ENCODE measurements at places on chromosomes 4 and X.
A peak's percentile ranks its signal among the peaks of the same experiment; 100 is the strongest.

- DNase-seq = no peak
- H3K4me1 ChIP-seq = no peaks in the 10 kb centered on the region
- no peak overlapping the region for H3K27ac ChIP-seq
- H3K27me3 ChIP-seq = no peaks in the 10 kb centered on the region
- H3K36me3 ChIP-seq = no peaks in the 10 kb centered on the region
Observed at GRCh38 chrX:79330022-79330421, 37.1 kb downstream of the ITM2A start.

GRCh38 chr4:48949086-48949485, 37.0 kb upstream of the CWH43 start:
- DNase-seq = no peak
- no peaks in the 10 kb centered on the region for H3K36me3 ChIP-seq
- no peaks in the 10 kb centered on the region for H3K4me1 ChIP-seq
- no peak overlapping the region for H3K27ac ChIP-seq

GRCh38 chrX:56765811-56766553, 36.9 kb downstream of the NBDY start:
- no peak for DNase-seq
- no peaks in the 10 kb centered on the region for H3K36me3 ChIP-seq
- no peak overlapping the region for H3K27ac ChIP-seq
- H3K4me1 ChIP-seq = peaks cover 11% of the 10 kb centered on the region

DNA sequence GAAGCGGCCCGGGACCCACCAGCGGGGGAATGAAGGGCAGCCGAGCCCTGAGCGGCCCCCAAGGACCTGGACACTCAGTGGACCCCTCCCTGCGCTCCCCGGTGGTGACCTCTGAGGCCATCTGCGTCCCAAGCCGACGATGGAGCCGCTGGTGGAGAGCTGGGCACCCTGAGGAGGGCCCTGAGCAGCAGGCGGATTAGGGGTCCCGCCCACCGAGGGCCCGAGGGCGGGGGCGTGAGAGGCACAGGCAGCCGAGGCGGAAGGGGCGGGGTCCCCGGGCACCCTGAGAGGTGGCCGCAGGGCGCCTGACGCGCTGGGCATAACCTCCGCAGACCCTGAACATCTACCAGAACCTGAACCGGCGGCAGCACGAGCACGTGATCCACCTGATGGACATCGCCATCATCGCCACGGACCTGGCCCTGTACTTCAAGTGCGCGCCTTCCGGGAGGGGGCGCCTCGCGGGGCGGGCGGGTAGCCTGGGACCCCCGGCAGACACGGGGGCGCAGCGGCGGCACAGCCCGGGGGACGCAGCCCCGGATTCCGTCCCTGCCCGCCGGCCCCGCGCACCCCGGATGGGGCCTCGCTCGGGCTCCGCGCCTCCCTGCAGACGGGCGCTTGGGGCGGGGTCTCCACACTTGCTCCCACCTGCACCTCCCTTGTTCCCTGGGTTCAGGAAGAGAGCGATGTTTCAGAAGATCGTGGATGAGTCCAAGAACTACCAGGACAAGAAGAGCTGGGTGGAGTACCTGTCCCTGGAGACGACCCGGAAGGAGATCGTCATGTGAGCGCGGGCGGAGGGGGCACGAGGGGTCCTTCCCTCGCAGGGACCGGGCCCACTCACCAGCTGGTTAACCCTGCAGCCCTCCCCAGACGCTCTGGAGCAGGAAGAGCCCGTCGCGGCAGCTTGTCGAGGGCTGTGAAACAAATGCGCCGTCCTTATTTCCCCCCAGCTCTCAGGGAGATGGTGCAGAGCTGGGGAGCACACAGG, 10.3 kb downstream of the ATP5ME start:
- H3K27ac ChIP-seq = peak overlapping the region; percentile 8
- no peaks in the 10 kb centered on the region for H3K4me1 ChIP-seq
- H3K4me3 ChIP-seq = peak overlapping the region; percentile 73
- DNase-seq = no peak

DNA sequence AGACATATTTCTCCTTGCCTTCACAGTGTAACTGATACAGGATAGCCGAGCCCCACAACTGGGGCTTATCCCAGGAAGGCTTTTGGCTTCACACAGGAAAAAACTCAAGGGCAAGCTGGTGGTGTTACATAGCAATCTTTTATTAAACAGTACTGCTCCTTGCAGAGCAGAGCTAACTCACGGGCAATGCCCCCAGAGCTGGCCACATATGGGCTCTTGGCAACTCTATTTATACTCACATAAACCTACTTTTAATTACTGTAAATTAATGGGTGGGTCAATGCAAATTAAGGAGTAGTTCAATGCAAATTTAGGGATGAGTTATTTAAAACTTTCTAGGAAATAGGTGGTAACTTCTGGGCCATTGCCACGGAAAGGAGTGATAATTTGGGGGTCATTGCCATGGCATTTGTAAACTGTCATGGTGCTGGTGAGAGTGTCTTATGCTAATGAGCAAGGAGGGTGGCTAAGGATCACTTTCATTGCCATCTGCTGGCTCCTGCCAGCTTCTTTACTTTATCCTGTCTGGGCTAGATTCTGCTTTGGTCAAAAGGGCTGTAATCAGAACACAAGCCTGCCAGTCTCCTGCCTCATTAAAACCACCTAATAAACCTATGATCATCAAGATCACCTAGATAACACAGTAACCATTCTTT, 288.8 kb downstream of the CENPC start:
- H3K36me3 ChIP-seq = no peaks in the 10 kb centered on the region
- H3K27me3 ChIP-seq = no peaks in the 10 kb centered on the region
- no peak overlapping the region for H3K27ac ChIP-seq

DNA sequence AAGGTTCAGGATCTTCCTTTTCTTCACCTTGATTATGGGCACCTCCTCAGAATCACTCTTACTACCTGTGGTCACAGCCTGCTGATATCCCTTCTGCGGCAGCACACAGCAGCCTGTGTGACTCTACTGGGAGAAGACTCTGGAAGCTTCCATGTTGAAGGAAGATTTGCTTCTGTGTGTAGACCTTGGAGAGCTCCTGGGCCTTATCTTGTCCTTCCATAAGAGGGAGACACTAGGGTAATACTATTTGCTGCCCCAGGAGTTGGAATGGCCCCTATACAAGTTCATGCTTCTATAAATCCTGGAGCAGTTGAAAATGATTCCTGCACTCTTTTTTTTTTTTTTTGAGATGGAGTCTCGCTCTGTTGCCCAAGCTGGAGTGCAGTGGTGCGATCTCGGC, 10.2 kb upstream of the SUPT20HL1 start:
- H3K4me3 ChIP-seq = no peak overlapping the region
- no peaks in the 10 kb centered on the region for H3K27me3 ChIP-seq
- H3K36me3 ChIP-seq = no peaks in the 10 kb centered on the region
- no peaks in the 10 kb centered on the region for H3K4me1 ChIP-seq
- no peak overlapping the region for H3K27ac ChIP-seq

DNA sequence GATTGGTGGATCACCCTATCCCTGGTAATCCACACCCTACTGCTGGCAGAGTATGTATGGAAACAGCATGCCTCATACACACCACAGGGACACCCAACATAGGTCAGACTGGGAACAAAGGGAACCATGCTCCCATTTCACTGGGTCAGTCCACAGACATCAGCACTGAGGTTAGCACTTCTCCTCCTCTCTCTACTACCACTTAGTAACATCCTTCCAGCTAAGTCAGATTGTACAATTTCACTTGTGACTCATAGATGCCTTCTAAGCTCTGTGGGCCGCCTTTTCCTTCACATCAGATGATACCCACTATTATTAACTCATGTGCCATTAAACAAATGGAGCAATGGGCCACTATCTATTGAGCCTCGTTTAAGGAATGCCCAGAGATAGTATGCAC, 15.5 kb upstream of the ZXDA start:
- no peak overlapping the region for H3K4me3 ChIP-seq
- H3K27me3 ChIP-seq = no peaks in the 10 kb centered on the region
- H3K36me3 ChIP-seq = no peaks in the 10 kb centered on the region
- H3K27ac ChIP-seq = no peak overlapping the region
- H3K4me1 ChIP-seq = no peaks in the 10 kb centered on the region
- DNase-seq = no peak

GRCh38 chr4:53764761-53765490, 173.6 kb upstream of the LNX1 start:
- no peak overlapping the region for H3K4me3 ChIP-seq
- H3K36me3 ChIP-seq = no peaks in the 10 kb centered on the region
- H3K4me1 ChIP-seq = no peaks in the 10 kb centered on the region
- no peak for DNase-seq
- no peaks in the 10 kb centered on the region for H3K27me3 ChIP-seq

GRCh38 chrX:54320067-54320466, 37.8 kb downstream of the WNK3 start:
- H3K27ac ChIP-seq = no peak overlapping the region
- H3K36me3 ChIP-seq = no peaks in the 10 kb centered on the region
- no peak overlapping the region for H3K4me3 ChIP-seq

DNA sequence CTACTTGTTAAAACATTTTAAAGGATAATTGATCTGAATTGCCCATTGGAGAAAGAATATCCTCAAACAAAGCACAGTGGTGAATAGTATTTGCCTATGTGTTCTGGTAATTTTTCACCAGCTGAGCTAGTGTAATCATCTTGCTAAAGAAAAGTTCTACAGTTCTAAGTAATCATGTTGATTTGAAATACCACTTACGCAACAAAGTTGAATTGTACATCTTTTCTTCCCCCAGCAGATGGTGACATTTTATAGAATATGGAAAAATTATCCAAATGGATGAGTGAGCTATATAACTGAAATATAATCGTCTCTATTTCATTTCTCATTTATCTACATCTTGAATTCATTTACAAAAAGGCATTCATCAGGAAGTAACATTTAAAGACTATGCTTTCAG, 9.7 kb upstream of the ZNF674 start:
- no peaks in the 10 kb centered on the region for H3K27me3 ChIP-seq
- H3K4me1 ChIP-seq = peaks cover 3% of the 10 kb centered on the region
- no peak for DNase-seq
- H3K36me3 ChIP-seq = no peaks in the 10 kb centered on the region
- no peak overlapping the region for H3K4me3 ChIP-seq
- H3K27ac ChIP-seq = no peak overlapping the region

DNA sequence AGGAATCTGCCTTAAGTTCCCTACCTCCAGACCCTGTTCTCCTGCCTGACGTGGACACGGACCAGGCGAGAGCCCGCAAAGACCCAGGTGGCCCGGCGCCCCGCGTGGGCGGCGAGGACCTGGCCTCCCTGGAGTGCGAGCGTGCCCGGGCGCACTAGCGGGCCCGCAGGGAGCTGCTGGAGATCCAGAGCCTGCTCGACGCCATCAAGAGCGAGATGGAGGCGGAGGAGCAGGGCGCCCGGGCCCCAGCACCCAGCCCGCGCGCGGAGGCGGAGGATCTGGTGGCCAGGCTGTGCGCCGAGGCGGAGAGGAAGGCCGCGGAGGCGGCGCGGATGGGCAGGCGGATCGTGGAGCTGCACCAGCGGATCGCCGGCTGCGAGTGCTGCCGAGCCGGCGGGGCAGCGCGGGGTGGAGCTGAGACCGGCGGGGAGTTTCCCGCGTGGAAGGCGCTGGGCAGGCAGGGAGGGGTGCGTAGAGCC, 18.2 kb downstream of the MRFAP1 start:
- peak; percentile 73 for DNase-seq
- H3K4me1 ChIP-seq = no peaks in the 10 kb centered on the region
- no peaks in the 10 kb centered on the region for H3K36me3 ChIP-seq
- H3K27me3 ChIP-seq = no peaks in the 10 kb centered on the region

- no peaks in the 10 kb centered on the region for H3K27me3 ChIP-seq
- no peaks in the 10 kb centered on the region for H3K36me3 ChIP-seq
- H3K27ac ChIP-seq = no peak overlapping the region
Observed at GRCh38 chr4:185096032-185096653, 46.9 kb upstream of the SLC25A4 start.

DNA sequence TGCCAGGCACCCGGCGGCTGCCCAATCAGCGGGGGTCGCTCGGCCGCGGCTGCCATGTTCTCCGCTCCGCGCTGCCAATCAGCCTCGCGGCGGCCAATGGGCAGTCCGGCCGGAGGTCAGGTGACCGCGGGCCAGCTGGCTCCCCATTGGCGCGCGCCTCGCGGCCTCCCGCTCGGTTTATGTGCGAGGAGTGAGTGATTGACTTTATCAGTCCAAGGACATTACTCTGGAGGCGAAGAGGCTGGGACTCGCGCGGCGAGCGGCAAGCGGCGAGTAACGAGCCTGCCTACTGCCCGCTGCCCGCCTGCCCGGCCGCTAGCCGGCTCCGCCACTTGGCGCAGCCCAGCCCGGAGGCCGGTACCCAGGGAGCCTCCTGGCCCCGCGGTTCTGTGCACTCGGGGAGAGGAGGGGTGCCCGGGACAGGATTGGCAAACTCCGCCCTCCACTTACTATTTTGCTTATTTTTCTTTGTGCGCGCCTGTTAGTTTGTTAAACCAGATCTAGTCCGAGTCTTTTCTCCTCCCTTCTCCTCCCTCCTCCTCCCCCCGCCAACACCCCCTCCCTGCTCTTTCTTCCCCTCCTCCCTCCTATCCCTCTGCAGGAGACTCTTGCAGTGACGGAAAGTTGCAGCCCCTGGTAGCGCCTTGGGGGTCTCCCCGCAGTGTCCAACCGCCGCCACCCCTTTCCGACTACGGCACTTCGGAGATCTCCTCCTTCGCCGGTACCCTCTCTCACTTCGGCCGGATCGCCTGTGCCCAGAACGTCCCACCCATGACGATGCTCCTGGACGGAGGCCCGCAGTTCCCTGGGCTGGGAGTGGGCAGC, at the start of gene ZIC3:
TSS of gene ZIC3 (plus strand) at position 207 of the 825 bp plus-strand sequence. CDS start at position 772, 565 bp downstream.
- peaks cover 45% of the 10 kb centered on the region for H3K36me3 ChIP-seq
- H3K4me1 ChIP-seq = peaks cover 8% of the 10 kb centered on the region
- no peaks in the 10 kb centered on the region for H3K27me3 ChIP-seq
- no peak within 1 kb of the TSS for H3K27ac ChIP-seq
- no peak for DNase-seq
- H3K4me3 ChIP-seq = peak within 1 kb of the TSS; percentile 69

DNA sequence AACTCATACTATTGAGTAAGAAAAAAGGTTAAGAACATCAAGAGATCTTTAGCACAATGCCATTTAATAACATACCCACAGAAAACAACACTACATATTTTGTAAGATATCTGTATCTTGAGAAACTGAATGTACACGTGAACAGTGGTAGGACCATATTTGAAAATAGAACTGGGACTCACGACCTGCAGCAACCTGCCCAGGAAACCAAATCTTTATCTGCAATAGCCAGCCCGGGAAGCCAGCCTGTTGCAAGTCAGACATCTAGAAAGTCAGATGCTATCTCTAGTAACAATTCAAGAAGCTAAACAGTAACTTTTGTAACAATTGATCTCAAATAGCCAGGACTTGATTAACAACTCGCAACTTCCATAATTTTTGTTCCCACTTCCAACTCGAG, 52.6 kb upstream of the SOD3 start:
- DNase-seq = no peak
- peaks cover 4% of the 10 kb centered on the region for H3K4me1 ChIP-seq
- H3K36me3 ChIP-seq = no peaks in the 10 kb centered on the region
- H3K4me3 ChIP-seq = no peak overlapping the region

DNA sequence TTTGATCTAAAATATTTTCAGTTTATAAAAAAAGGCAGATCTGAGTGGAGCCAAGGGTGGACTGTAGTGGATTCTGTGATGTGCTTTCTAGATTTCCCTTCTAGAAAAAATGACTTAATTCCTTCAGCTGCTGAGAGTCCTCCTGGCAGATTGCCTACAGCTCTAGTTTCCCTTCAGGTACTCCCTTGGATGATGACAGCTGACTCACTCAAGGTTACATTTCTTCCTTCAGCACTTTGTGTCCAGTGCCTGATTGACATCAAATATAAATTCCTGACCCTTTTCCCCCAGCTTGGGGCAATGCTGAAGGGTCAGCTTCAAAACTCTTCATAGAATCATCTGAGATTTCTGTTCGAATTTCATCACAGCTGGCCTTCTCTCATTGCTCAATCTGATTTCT, 161.7 kb downstream of the EMCN start:
- H3K4me3 ChIP-seq = no peak overlapping the region
- H3K36me3 ChIP-seq = no peaks in the 10 kb centered on the region
- no peak overlapping the region for H3K27ac ChIP-seq
- no peaks in the 10 kb centered on the region for H3K27me3 ChIP-seq
- DNase-seq = no peak

All from H1 (cell line).